Fibroblast of skin of left biceps (primary cell): ENCODE measurements at places on chromosomes 5 and 9.
A peak's percentile ranks its signal among the peaks of the same experiment; 100 is the strongest.

GRCh38 chr5:120813551-120813950, 349.5 kb downstream of the PRR16 start:
- no peak for DNase-seq

DNA sequence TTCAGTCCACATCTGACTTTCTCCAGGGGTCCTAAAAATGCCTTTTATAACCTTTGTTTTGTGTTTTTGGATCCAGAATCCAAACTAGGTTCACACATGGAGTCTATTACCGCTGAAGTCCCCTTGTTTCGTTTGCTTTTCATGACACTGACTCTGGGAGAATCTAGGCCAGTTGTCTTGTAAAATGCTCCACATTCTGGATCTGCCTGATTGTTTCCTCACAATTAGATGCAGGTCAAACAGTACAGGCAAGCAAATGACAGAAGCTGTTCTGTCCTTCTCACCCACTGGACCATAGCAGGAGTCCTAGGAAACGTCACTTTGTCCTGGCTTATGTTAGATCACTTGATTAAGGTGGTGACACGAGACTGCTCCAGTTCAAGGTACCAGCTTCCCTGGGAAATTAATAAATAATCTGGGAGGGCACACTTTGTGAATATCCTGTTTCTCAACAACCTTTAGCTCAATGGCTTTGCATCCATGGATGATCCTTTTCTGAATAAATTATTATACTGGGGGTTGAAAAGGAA, 34.1 kb downstream of the FABP6 start:
- no peak for DNase-seq

DNA sequence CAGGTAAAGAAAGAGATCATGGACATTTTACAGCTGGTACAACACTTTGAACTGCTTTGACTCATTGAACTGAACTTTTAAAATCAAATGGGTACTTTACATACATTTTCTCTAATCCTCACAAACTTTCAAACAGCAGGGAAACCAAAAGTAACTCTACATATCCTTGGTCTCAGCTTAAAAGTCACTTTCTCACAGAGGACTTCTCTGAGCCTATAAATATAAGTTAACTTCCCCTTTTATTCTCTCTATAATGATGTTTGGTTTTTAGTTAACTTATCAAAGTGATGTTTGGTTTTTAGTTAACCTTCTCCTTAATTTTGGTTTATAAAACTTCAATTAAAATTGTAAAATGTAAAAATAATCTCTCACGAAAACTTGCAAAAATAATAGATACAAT, 209.8 kb downstream of the MCTP1 start:
- no peak for DNase-seq

- DNase-seq, result no peak
Measured at GRCh38 chr9:108041551-108041950, 552.0 kb upstream of the KLF4 start.

GRCh38 chr5:145922059-145922458, 14.3 kb upstream of the SH3RF2 start:
- no peak for DNase-seq

DNA sequence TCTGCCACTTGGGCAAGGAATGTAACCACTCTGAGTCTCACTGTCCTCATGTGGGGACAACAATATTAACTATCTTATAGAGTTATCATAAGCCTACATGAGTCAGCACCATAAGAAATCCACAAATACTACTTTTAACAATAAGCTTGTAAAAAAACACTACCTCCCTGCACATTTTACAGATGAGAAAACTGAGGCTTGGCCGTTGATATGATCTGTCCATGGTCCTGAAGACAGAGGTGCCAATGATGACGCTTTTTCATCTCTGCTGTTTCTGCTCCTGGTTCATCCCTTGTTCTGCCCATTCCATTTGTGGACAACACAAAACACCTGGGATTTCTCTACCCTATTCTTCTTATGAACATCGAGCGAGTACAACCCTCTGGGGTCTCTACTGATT, 23.4 kb upstream of the STRBP start:
- DNase-seq, result no peak

- DNase-seq, result no peak
Measured at GRCh38 chr9:70367305-70367930, 47.0 kb downstream of the KLF9 start.

- no peak for DNase-seq
Measured at GRCh38 chr9:102767076-102767475, 228.1 kb upstream of the CYLC2 start.

- DNase-seq, result no peak
Measured at GRCh38 chr5:8239198-8239597, 370.2 kb downstream of the MTRR start.

- no peak for DNase-seq
Measured at GRCh38 chr5:152556784-152557183, 151.7 kb upstream of the NMUR2 start.

DNA sequence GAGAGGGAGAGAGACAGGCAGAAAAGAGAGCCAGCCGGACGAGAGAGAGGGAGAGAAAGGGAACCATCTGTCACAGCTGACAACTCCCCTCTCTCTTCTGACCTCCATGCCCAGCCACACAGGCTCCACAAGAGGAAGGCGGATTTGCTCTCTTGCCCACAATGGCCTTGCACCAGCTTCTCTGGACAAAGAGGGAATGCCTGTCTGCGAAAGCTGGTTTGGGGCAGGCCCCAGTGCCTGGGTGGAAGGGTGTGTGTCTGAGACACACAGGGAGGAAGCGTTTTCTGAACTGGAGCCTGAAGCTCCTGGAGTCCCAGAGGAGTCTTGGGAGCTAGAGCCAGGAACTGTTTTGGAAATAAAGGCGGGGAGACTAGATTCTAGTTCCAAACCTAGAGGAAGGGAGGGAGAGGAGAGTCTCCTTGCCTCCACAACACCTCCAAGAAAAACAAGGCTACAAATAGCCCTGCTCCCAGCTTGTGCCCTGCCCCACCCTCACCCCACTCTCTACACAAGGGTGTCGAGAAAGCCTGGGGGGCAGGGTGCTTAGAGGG, 12.5 kb downstream of the C1QTNF2 start:
- no peak for DNase-seq

DNA sequence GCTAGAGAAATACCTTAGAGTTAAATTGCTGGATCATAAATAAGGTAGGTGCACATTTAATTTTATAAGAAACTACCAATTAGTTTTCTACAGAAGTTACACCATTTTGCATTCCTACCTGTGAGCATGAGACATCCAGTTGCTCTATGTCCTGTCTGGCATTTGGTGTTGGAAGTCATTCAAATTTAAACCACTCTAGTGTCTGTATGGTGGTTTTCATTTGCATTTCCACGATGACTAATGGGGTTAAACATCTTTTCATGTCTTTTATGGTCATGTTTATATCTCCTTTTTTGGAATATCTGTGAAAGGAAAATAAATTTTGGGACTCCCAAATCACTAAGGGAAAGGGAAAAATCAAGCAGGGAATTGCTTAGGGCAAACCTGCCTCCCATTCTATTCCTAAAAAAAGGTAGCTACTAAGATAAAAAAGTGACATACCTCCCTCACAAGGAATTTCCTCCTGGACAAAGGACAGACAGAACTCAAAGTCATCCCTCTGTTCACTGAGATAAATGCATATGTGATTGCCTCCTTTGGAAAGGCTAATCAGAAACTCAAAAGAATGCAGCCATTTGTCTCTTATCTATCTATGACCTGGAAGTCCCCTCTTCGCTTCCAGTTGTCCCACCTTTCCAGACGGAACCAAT, 31.6 kb upstream of the ADCY2 start:
- DNase-seq, result no peak

- no peak for DNase-seq
Measured at GRCh38 chr9:113957351-113957750, 81.2 kb downstream of the ZNF618 start.

GRCh38 chr9:117678871-117679270, 25.3 kb upstream of the TLR4 start:
- DNase-seq, result no peak

DNA sequence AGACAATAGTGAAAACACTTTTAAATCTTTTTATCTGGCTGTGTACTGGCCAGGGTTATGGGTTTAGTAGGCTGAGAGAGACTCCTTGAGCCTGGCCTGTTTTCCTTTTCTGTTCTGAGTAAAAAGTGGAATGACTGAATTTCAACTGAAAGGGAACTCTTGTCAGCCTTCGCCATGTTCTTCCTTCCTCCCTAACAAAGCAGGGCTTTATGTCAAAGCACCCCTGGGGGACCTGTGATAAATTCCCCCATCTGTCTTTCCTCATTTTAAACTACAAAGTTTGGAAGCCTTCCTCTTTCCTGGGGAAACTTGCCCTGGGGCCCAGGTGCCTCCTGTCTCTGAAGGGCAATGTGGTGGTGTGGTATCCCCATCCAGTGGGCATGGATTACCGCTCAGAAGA, 29.7 kb downstream of the LARP1 start:
- no peak for DNase-seq

GRCh38 chr5:30197662-30198061, 995.8 kb upstream of the CDH6 start:
- DNase-seq, result no peak

GRCh38 chr5:98927242-98927988, 1.4 kb downstream of the CHD1 start:
- no peak for DNase-seq

DNA sequence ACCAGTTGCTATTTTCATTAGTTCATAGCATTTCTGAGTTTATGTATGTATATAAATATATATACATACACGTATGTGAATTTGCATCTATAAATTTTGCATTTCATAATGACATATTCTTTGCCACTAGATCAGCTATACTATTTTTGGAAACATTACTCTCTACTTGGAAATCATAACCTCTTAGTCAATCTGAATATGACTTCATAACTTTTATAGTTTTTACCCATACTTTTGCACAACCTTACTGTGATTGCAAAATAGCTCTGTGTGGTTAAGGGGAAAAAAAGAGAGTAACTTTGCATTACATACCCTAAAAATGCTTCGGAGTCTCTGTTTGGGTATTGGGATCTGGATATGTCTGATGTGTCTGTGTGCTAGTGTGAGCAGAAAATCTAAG, 44.9 kb upstream of the ADAMTSL1 start:
- peak; percentile 84 for DNase-seq

DNA sequence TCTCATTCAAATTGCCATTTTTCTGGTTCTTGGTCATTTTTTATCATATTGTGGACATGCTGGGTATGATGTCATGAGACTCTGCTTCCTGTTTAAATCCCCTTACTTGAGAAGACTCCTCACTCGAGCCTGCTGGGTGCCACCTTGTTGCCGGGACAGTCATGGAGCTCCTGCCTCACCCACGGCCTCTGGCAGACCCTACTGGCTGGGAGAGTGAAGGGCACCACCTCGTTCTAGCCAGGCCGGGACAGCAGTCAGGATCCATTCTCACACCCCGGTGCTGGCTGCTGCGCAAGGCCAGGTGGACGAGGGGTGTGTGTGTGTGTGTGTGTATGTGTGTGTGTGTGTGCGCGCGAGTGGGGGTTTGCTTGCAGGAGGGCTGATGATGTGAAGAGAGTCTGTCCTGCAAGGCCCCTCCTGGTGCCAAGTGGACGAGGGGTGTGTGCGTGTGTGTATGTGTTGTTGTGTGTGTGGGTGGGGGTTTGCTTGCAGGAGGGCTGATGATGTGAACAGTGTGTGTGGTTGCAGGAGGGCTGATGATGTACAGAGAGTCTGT, 4.4 kb downstream of the CEP72 start:
- no peak for DNase-seq
